ENCODE measurements at places on chromosomes 2 and 18.
A peak's percentile ranks its signal among the peaks of the same experiment; 100 is the strongest.

DNA sequence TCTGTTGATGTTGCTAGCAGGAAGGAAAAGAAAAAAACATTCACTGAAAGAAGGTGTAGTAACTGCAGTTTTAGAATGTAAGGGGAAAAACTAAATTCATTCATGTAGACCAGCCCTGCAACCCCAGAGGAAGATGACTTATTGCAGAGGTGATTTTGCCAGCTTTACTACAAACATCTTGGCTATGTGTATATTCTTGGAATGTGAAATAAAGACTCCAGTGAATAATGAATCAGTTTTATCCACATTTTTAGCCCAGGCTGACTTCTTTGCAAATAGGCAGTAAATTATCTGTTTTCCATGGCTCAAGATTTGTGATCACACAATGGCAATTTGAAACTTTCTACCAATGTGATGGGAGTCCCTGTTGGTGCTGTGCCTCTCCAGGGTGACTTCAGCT lies 206.1 kb upstream of the SETBP1 start:
- no peak for DNase-seq

GRCh38 chr18:57050310-57050949 lies 96.5 kb upstream of the BOD1L2 start:
- DNase-seq, result no peak

DNA sequence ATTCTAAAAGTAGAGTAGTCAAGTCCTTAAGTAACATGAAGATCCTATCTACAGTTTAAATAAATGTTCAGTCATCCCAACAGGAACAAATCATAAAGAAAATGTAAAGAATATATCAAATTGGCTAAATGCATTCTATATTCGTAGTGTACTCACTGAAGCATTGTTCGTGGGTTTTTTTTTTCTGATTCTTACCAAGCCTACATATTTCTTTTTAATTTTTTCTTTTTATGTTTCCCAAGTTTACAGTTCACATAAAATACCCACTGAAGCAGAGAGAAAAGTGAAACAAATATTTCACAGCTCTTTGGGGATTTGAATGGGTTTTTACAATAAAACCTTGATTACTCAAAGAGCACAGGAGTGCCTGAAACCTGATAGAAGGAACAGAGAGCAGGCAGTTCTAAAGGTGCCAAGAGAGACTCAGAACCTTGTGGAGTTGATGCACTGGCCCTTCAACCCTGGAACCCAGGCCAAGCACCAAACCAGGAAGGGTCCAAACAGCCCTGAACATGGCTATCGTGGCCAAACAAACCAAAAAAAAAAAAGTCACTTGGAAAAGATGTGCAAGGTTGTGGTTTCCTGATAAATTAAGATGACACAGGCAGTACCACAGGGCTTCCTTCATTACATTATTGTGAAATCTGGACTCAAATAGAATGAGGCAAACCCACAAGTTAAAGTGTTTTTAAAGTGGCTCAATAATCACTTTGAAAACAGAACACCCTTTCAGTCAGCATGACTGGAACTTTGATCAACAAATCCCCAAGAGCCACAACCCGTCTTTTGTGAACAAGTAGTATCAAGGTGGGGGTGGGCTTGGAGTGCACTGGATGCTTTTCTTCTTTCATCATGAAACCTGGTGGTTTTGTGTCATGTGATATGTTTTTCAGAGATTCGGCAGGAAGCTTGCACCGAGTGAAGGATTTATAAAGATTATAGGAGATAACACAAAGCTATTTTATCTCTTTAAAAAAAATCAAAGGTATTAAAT lies 245.0 kb upstream of the FN1 start:
- DNase-seq, result no peak

- DNase-seq, result no peak
These were observed 541.2 kb upstream of the POU3F3 start for GRCh38 chr2:104312684-104313083.

GRCh38 chr2:238243496-238244076 lies 3.7 kb upstream of the HES6 start:
- peak; percentile 39 for DNase-seq

DNA sequence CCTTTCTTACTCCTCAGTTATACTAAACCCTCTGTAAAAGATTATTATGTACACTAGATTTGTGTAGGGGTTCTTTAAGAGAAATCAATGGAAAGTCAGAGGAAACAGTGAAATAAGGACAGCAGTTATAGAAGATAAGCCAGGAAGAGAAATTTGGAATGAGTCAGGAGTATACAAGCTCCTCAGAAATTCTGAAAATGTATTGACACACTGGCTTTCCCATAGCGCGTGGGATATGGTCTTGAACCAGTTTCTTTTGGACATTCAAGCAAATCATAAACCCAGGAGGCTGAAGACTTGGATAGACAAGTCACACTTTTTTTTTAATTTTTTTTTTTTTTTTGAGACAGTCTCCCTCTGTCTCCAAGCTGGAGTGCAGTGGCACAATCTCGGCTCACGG lies 316.1 kb upstream of the MMADHC start:
- no peak for DNase-seq

DNA sequence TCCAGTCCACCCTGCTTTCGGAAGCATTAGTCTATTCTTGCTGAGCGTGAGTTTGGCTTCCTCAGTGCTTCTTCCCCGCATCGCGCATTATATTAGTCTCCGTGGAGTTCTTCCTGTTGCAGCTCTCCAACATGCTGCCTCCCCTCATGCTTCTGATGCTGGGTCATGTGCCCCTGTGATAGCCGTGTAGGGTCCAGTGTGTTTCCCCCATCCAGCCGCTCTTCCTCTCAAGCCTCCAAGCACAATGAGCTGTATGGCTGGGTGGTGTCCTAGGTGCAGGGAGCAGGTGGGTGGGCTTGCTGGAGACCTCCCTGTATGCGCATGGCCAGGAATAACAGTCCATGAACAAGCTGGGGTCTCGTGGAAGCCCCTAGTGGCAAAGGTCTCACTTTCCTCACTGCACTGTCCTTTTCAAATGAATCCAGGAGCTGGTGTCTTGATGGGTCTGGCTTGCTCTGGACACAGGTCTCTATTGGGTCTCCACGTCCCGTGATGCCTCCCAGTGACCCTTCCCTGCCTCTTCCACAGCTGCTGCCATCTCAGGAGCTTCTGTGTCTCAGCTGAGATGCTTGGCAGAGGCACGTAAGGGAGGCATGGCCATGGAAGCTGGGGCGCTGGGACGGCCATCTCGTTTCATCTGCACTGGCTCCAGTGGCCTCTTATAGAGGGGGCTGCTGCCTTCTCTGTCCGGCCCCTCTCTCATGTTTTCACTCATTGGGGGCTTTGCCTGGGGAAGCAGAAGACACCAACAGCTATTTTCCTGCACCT lies 54.8 kb upstream of the HDAC4 start:
- no peak for DNase-seq

- DNase-seq, result no peak
These were observed 140.7 kb downstream of the RNF144A start for GRCh38 chr2:7057865-7058400.

All from upper lobe of right lung (tissue), 1 donor.